GM19239 (cell line): ENCODE measurements at places on chromosomes 16 and 17.

- DNase-seq = no peak
These were observed 32.6 kb downstream of the KLHDC4 start for GRCh38 chr16:87733190-87733589.

DNA sequence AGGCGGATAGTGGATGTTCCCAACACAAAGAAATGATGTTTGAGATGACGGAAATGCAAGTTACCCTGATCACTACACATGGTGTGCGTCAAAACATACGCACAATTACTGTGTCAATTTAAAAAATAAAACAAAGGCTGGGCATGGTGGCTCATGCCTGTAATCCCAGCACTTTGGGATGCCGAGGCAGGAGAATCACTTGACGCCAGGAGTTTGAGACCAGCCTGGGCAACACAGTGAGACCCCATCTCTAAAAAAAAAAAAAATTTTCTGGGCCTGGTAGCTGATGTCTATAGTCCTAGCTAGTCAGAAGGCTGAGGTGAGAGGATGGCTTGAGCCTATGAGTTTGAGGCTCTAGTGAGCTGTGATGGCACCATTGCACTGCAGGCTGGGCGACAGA lies 51.8 kb downstream of the TEKT5 start:
- no peak for DNase-seq

- no peak for DNase-seq
These were observed 6.0 kb upstream of the PRDM7 start for GRCh38 chr16:90083139-90083538.

- no peak for DNase-seq
These were observed 3.8 kb downstream of the ARHGDIA start for GRCh38 chr17:81867170-81867990.

- DNase-seq = no peak
These were observed 12.4 kb downstream of the PITPNM3 start for GRCh38 chr17:6544011-6544370.

- DNase-seq = no peak
These were observed 22.6 kb upstream of the MAPT start for GRCh38 chr17:45871718-45872117.

DNA sequence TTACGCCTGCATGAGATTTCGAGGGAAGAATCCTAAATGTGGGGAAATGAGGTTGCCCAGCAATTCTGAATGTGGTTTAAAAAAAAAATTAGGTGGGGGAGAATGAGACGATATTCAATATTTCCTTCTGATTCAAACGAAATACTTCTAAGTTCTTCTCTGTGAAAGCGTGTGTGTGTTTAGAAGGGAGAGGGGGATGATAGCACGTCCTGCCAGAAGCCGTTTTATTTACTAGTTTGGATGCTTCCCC lies 47.8 kb downstream of the TBC1D16 start:
- no peak for DNase-seq

DNA sequence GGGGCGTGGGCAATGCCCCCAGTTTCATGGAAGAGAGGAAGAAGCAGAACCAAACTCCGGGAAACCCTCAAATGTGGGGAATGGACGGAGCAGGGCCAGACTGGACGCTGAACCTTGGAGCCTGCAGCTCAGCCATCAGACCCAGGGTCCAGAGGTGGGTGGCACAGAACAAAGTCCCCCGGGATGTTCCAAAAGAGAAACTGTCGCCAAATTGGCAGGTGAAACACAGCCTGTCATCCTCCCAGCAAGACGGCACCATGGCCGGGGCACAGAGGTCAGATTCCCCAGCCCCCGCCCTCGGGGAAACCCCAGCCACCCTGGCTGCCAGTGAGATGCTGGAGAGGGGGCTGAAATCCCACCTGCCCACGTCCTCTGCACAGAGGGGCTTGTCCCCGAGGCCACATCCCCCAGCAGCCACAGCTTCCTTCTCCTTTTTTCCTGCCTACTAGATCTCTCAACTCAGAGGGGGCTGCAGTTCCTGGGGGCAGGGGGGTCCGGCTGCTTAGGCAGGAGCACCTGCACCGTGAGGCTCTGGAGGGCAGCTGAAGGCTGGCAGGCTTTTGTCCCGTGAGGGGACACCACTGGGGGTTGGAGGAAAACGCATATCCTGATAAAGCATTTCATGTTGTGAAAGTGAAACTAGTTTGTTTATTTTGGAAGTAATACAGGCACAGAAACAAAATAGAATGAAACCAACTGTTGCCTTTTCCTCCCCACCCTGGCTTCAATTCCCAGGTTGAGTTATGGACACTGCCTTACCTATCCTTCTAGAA lies 1.2 kb upstream of the SECTM1 start:
- no peak for DNase-seq

- DNase-seq = no peak
These were observed 141.6 kb downstream of the CDRT15L2 start for GRCh38 chr17:20721171-20721570.

GRCh38 chr16:56743840-56744239 lies 13.9 kb downstream of the NUP93 start:
- DNase-seq = no peak

DNA sequence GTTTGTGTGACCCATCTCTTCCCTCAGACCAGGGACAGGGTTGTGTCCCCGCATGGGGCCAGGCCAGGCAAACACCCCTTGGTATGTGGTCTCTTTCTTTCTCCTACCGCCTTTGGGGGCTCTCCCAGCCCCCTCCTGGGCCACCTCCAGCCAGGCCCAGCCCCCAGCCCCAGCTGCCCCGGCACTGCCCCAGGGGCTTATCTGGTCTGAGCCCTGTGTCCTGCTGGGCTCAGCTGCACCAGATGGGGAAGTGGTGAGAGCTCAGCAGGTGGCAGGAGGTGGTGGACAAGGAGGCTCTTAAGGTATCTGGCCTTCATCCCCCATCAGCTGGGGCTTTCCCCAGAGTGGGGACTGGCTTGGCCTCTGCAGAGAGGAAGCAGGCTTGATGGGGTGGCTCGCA lies 8.7 kb downstream of the ADAM11 start:
- DNase-seq = no peak

DNA sequence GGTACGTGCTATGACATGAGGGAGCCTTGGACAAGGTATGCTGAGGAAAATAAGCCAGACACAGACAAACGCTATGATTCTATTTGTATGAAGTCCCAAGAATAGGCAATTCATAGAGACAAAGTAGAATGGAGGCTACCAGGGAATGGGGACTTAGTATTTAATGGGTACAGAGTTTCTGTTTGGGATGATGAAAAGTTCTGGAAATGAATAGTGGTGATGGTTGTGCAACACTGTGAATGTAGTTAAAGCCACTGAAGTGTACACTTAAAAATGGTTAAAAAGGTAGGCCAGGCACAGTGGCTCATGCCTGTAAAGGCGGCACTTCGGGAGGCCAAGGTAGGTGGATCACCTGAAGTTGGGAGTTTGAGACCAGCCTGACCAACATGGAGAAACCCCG lies 3.3 kb downstream of the PRPSAP1 start:
- no peak for DNase-seq

GRCh38 chr16:64586781-64587180 lies 535.1 kb downstream of the CDH11 start:
- DNase-seq = no peak

- DNase-seq = no peak
These were observed 476.4 kb downstream of the MAF start for GRCh38 chr16:79124016-79124756.

GRCh38 chr16:67461600-67462278 lies 19.2 kb downstream of the ATP6V0D1 start:
- no peak for DNase-seq

DNA sequence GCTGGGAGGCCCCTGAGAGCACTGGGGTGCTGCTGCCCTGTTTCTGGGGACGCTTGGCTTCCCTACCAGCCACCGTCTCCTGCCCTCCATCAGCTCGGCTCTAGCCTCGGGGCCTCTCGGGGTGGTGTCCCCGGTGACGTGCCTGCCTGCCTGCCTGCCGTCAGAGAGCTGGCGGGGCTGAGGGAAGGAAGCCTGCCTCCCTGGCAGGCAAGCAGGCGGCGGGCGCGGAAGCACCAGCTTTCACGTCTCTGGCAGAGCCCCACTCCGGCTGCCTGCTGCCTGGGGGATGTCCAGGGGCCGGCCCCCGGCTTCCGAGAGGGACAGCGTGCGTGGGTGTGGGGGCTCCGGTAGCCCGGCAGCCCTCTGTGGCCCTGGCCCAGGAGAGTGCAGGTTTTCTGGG lies 9.3 kb downstream of the CENPX start:
- DNase-seq = no peak

DNA sequence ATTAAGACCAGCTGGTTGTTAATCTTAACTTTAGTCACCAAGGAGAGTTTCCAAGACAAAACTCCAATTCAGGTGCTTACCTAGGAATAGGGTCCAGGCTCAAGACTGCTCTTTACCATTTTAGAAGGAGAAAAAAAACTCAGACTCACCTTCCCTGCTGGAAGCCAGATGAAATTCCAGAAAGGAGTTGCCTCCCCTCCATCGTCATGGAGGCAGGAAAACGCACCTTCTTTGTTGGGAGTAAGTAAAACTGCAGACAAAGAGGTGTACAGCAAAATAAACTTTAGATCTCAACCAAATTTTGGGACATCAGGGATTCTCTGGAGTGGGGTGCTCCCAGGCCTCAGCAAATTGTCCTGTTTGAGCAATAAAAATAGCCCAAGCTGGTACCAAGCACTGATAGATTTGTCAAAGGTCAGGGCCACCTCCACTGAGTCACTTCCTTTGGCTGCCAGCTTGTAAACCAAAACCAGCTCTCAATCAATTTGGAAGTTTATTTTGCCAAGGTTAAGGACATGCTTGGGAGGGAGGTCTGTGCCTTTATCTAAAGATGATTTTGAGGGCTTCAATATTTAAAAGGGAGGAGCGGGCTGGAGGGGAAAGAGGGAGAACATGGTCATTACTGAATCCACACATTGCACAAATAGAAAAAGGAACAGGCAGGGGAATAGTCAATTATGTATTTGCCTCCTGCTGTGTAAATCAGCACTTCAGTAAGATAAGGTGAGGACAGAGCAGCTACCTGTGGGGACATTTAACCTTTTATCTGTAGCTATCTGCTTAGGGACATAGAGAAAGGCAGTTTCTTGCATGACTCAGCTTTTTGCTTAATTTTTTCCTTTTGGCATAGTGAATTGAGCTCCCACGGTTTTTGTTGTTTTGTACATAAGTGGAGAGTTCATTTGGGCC lies 1.5 kb upstream of the ALDH3A2 start:
- DNase-seq = no peak

- no peak for DNase-seq
These were observed 5.5 kb downstream of the CCL17 start for GRCh38 chr16:57409870-57410587.
